ENCODE measurements at places on chromosomes 13 and 19. TPM values are rescaled to one million over a fixed set of nuclear protein-coding genes. Genes with fewer than 3 reads are reported as not detected.

GRCh38 chr19:10013834-10014618 is 743 bp downstream of the RDH8 start:
- no peak for DNase-seq

The FCHO1 gene
- total RNA-seq: 4.2 TPM

GRCh38 chr13:34478376-34478775 is 463.7 kb upstream of the NBEA start:
- DNase-seq: no peak

The NLRP7 gene
- total RNA-seq: not detected

The ISOC2 gene
- total RNA-seq: 71.2 TPM

The POSTN gene
- total RNA-seq: 0.52 TPM

- peak; percentile 68 for DNase-seq
Measured at GRCh38 chr19:55586976-55587668, 6.5 kb upstream of the ZNF579 start.

The CD22 gene
- 0.23 TPM for total RNA-seq
